ENCODE measurements at places on chromosomes 1 and 21. TPM values are rescaled to one million over a fixed set of nuclear protein-coding genes. Genes with fewer than 3 reads are reported as not detected.
A peak's percentile ranks its signal among the peaks of the same experiment; 100 is the strongest.

- no peak for DNase-seq
- H3K27me3 ChIP-seq: no peaks in the 10 kb centered on the region
- H3K27ac ChIP-seq: no peak overlapping the region
- H3K4me3 ChIP-seq: no peak overlapping the region
- no peaks in the 10 kb centered on the region for H3K36me3 ChIP-seq
Observed at GRCh38 chr1:71778940-71779339, 503.4 kb downstream of the NEGR1 start.

DNA sequence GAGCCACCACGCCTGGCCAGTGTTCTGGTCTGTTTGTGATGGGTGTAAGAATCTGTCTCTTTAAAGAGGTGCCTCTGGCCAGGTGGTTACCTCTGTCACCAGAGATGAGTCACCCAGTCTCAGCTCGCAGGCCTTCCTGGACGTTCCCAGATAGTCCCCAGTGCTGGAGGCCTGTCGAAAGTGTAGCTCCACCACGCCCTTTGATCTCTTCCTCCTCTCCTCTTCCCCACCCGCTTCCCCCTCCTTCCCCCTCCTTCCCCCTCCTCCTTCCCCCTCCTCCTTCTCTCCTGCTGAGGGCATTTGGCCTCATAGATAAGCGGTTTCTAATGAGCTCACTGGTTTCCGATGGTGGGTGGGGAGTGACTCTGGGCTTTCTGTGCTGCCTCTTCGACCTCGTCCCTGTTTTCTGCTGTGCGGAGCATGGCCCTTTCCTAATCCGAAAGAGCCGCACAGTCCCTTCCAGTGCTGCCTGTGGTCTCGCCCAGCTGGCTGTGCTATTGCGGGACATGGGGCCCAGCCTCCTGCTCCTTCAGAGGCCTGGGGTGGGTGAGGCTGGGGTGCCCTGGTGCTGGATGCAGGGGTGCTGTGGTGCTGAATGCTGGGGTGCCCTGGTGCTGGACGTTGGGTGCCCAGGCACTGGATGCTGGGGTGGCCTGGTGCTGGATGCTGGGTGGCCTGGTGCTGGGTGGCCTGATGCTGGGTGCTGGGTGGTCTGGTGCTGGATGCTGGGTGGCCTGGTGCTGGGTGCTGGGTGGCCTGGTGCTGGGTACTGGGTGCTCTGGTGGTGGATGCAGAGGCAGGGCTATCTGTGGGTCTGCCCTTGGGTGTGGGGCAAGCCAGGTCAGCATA, 19.2 kb downstream of the AGPAT3 start:
- DNase-seq: no peak
- peaks cover 10% of the 10 kb centered on the region for H3K4me1 ChIP-seq
- no peaks in the 10 kb centered on the region for H3K36me3 ChIP-seq
- no peak overlapping the region for H3K4me3 ChIP-seq
- no peaks in the 10 kb centered on the region for H3K27me3 ChIP-seq
- peak overlapping the region; percentile 48 for H3K27ac ChIP-seq

TTF2 gene
- 30.7 TPM for polyA plus RNA-seq

DNA sequence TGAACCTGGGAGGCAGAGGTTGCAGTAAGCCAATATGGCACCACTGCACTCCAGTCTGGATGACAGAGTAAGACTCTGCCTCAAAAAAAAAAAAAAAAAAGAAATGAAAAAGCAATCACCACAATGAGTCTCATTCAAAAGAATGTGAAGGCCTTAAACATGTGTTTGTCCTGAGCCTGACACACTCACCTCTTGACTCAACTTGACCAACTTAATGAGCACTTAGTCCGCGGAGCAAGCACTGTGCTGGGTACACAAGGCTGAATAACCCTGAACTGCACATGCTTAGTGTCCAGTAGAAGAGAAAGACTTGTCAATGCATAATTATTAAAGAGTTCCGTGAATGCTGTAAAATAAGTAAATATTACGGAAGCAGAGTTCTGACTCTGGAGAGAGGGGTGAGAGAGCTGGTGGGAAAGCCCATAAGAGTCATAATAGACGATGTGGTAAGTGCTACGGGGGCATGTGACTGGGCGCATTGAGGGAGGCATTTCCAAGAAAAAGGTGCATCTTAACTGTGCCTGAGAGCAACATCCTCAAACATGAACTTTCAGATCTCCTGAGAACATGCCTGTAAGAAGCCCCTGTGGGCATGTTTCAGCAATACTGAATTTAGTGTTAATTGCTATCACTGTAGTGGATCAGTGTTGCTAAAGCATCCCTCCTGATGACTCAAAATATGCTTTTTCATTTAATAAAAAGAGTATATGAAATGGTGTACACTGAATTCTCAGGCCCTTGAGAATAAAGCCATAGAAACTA, 27.2 kb downstream of the MCOLN2 start:
- no peaks in the 10 kb centered on the region for H3K4me1 ChIP-seq
- no peaks in the 10 kb centered on the region for H3K36me3 ChIP-seq
- no peaks in the 10 kb centered on the region for H3K27me3 ChIP-seq
- no peak for DNase-seq

CLCA1 gene
- not detected for polyA plus RNA-seq
